ENCODE measurements at places on chromosomes 7 and 10.

GRCh38 chr7:27064159-27064558, 31.6 kb downstream of the HOXA1 start:
- peaks cover 5% of the 10 kb centered on the region for H3K36me3 ChIP-seq
- H3K4me1 ChIP-seq, result peaks cover 32% of the 10 kb centered on the region
- DNase-seq, result no peak
- H3K27me3 ChIP-seq, result peaks cover 16% of the 10 kb centered on the region
- no peak overlapping the region for H3K4me3 ChIP-seq

- no peak overlapping the region for H3K27ac ChIP-seq
- peaks cover 12% of the 10 kb centered on the region for H3K27me3 ChIP-seq
- no peaks in the 10 kb centered on the region for H3K36me3 ChIP-seq
- no peaks in the 10 kb centered on the region for H3K4me1 ChIP-seq
These were observed 3.4 kb upstream of the AKR1C8 start for GRCh38 chr10:5188358-5188757.

DNA sequence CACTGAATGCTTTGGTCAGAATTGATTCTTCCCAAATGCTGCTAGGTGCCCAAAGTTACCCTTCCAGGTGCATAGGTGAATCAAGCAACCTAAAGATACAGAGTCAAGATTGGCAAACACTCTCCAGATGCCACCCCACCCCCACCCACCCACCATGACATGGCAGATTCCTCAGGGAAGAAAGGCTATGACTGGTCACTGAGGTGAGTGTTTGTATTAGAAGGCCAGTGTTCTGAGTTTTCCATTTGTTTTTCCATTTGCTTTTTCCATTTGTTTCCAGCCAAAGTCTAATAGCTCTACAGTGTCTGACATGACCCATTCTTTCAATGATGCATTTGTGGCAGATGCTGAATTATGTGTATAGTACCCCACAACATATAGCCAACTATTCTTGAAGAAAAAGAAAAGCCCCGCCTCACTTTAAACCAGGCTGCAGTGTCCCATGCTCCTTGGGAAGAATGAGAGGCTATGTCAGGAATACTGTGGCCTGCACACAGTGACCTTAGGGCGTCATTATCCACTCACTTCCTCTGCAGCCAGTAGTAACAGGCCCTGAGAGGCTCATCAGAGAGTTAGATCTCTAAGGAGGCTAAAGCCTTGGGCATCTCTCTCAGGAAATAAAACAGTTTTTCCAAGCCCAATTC, 16.1 kb upstream of the HIBADH start:
- peak overlapping the region; percentile 58 for H3K4me3 ChIP-seq
- H3K27me3 ChIP-seq, result no peaks in the 10 kb centered on the region

DNA sequence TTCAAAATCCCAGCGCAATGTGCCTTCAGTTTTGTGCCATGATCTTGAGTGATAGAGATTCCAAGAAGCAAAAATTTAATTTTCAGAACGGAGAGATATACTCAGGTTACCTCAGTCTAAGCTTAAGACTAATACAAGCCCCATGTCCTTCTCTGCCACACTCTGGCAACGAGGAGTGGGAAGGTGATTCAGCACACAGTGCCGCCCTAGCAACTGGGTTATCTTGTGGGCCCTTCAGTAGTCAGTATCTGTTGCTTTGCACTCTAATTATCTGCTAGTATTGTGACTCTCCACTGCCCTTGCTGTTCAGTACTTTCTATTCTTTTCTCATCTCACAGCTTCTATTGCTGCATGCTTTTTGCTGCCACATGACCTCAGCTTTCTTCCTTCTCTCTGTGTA, 39.2 kb upstream of the MKLN1 start:
- no peaks in the 10 kb centered on the region for H3K27me3 ChIP-seq
- peaks cover 17% of the 10 kb centered on the region for H3K4me1 ChIP-seq
- H3K36me3 ChIP-seq, result no peaks in the 10 kb centered on the region
- no peak overlapping the region for H3K4me3 ChIP-seq
- no peak overlapping the region for H3K27ac ChIP-seq

DNA sequence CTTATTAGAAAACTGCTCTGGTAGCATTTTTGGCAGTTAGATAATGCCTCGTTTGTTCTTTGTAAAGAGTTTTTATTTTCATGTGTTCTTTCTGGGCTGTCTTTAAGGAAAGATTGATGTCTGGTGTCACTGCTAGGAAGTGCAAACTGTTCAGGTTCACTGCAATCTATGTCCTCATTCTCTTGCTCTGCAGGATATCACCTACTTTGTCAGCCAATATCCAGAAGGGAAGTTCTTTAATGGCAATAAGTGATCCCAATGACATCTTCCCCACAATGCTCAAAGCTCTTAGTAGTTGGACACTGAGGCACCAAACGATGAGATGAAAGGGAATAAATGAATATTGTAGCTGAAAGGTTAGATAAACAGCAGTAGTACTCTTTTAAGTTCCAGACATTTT, 115.1 kb downstream of the AGMO start:
- no peak overlapping the region for H3K27ac ChIP-seq
- DNase-seq, result no peak
- no peaks in the 10 kb centered on the region for H3K36me3 ChIP-seq
- H3K4me3 ChIP-seq, result no peak overlapping the region
- no peaks in the 10 kb centered on the region for H3K4me1 ChIP-seq

GRCh38 chr10:47043928-47044538, 132.8 kb downstream of the PTPN20 start:
- H3K36me3 ChIP-seq, result no peaks in the 10 kb centered on the region
- no peak overlapping the region for H3K4me3 ChIP-seq
- H3K27me3 ChIP-seq, result peaks cover 13% of the 10 kb centered on the region
- H3K4me1 ChIP-seq, result peaks cover 12% of the 10 kb centered on the region
- DNase-seq, result no peak

GRCh38 chr7:115226410-115226809, 304.5 kb downstream of the MDFIC start:
- peaks cover 37% of the 10 kb centered on the region for H3K4me1 ChIP-seq
- no peaks in the 10 kb centered on the region for H3K27me3 ChIP-seq
- no peak overlapping the region for H3K4me3 ChIP-seq
- H3K27ac ChIP-seq, result no peak overlapping the region
- DNase-seq, result no peak

- H3K36me3 ChIP-seq, result peaks cover 15% of the 10 kb centered on the region
- no peaks in the 10 kb centered on the region for H3K27me3 ChIP-seq
- H3K4me3 ChIP-seq, result no peak overlapping the region
- H3K4me1 ChIP-seq, result peaks cover 37% of the 10 kb centered on the region
- no peak overlapping the region for H3K27ac ChIP-seq
- DNase-seq, result no peak
These were observed 133.1 kb upstream of the SEMA3C start for GRCh38 chr7:81051811-81052413.

GRCh38 chr10:14129770-14130169, 201.0 kb downstream of the FRMD4A start:
- no peak overlapping the region for H3K4me3 ChIP-seq
- H3K36me3 ChIP-seq, result peaks cover 14% of the 10 kb centered on the region
- H3K27ac ChIP-seq, result no peak overlapping the region
- H3K4me1 ChIP-seq, result peaks cover 28% of the 10 kb centered on the region

DNA sequence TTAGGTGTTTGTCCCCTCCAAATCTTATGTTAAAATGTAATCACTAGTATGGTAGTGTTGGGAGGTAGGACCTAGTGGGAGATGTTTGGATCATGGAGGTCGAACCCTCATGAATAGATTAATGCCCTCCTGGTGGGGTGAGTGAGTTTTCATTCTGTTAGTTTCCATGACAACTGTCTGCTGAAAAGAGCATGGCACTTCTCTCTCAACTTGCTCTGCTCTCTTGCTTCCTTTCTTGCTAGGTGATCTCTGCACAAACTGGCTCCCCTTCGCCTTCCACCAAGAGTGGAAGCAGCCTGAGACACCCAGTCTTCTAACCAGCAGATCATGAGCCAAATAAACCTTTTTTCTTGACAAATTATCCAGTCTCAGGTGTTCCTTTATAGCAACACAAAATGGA, 853.9 kb downstream of the SORCS1 start:
- H3K4me1 ChIP-seq, result no peaks in the 10 kb centered on the region
- H3K27ac ChIP-seq, result no peak overlapping the region
- no peak for DNase-seq
- no peaks in the 10 kb centered on the region for H3K27me3 ChIP-seq

DNA sequence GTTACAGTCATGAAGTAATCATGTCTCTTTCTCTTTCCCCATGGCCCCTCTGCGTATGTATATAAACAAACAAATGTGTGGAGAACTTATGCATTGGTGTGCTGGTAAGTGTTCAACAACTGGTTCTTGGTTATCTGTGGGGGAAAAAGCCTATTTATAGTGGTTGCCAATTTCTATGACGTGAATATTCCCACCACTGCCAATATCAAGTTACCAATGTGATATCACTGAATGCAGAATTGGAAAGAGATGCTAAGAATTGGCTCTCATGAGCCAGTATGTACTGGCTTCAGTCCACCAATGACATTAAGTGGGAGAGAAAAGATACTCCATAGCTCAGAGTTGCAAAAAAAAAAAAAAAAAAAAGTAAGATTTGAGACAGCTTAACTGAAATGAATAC, 399.7 kb downstream of the REEP3 start:
- H3K4me1 ChIP-seq, result no peaks in the 10 kb centered on the region
- H3K27me3 ChIP-seq, result peaks cover 2% of the 10 kb centered on the region
- no peak for DNase-seq
- H3K4me3 ChIP-seq, result no peak overlapping the region

GRCh38 chr10:126147866-126148587, 240.2 kb downstream of the ADAM12 start:
- no peaks in the 10 kb centered on the region for H3K27me3 ChIP-seq
- no peaks in the 10 kb centered on the region for H3K4me1 ChIP-seq
- H3K4me3 ChIP-seq, result peak overlapping the region; percentile 65
- H3K36me3 ChIP-seq, result peaks cover 10% of the 10 kb centered on the region

- H3K36me3 ChIP-seq, result no peaks in the 10 kb centered on the region
- no peaks in the 10 kb centered on the region for H3K27me3 ChIP-seq
- no peaks in the 10 kb centered on the region for H3K4me1 ChIP-seq
These were observed at the start of gene THSD7A for GRCh38 chr7:11831736-11832495. Gene THSD7A (minus strand): TSS chr7:11832198. CDS start chr7:11831946, 252 bp downstream.

- no peak overlapping the region for H3K4me3 ChIP-seq
- peaks cover 63% of the 10 kb centered on the region for H3K27me3 ChIP-seq
- peaks cover 7% of the 10 kb centered on the region for H3K36me3 ChIP-seq
- no peak for DNase-seq
- H3K4me1 ChIP-seq, result peaks cover 21% of the 10 kb centered on the region
These were observed 7.0 kb downstream of the PSD start for GRCh38 chr10:102411341-102412255.

DNA sequence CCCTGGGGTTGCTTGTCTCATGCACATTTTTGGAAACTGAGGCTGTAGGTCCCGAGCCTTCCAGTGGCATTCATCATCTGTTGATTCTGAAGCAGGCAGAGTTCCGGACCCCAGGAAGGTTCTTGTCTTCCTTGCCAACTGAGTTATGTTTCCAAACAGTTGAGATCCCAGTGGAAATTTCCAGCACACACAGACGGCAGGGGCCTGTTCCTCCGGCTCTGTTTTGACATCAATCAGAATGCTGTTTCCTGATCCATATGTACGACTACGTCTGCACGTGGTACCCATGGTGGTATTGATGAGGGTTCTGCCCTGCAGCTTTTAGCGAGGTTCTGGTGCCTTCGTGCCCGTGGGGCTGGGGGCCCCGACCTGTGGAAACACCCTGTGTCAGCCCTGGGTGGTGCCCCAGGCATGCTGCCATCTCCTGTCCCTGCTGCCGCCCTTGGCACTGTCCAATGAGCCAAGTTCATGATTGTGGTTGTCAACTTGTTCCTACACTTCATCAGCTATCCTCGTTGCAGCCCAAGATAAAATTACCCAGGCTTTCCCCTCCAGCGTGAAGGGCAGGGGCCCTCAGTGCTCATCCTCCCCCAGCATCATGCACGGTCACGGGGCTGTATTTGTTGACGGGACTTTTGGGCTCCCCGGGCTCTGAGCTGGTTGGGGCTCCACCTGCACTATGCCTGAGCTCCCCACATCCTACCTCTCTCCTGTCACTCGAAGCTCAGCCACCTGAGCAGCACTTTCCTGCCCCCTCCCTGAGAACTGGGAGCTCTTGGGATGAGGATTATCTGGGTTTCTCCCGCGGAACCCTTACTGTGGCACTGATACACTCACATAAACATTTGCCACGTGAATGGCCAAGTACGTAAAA, 7.8 kb upstream of the DPYSL4 start:
- H3K27me3 ChIP-seq, result peaks cover 21% of the 10 kb centered on the region
- H3K36me3 ChIP-seq, result no peaks in the 10 kb centered on the region
- no peak overlapping the region for H3K27ac ChIP-seq
- H3K4me3 ChIP-seq, result no peak overlapping the region
- no peaks in the 10 kb centered on the region for H3K4me1 ChIP-seq

GRCh38 chr10:105803206-105803605, 1162.1 kb downstream of the SORCS3 start:
- H3K27me3 ChIP-seq, result no peaks in the 10 kb centered on the region
- H3K36me3 ChIP-seq, result no peaks in the 10 kb centered on the region
- H3K4me1 ChIP-seq, result no peaks in the 10 kb centered on the region
- H3K4me3 ChIP-seq, result no peak overlapping the region

GRCh38 chr10:102493771-102494170, 8.7 kb downstream of the ACTR1A start:
- peaks cover 18% of the 10 kb centered on the region for H3K4me1 ChIP-seq
- no peak for DNase-seq
- no peaks in the 10 kb centered on the region for H3K27me3 ChIP-seq
- H3K27ac ChIP-seq, result no peak overlapping the region

GRCh38 chr7:33590916-33591315, 314.4 kb upstream of the BMPER start:
- DNase-seq, result peak; percentile 30
- H3K4me3 ChIP-seq, result no peak overlapping the region
- H3K27me3 ChIP-seq, result no peaks in the 10 kb centered on the region
- H3K4me1 ChIP-seq, result no peaks in the 10 kb centered on the region
- no peaks in the 10 kb centered on the region for H3K36me3 ChIP-seq

- no peak overlapping the region for H3K4me3 ChIP-seq
- H3K4me1 ChIP-seq, result peaks cover 5% of the 10 kb centered on the region
These were observed 91.8 kb downstream of the ARHGAP12 start for GRCh38 chr10:31836569-31837406.

- H3K4me1 ChIP-seq, result peaks cover 54% of the 10 kb centered on the region
- DNase-seq, result no peak
- H3K27ac ChIP-seq, result no peak overlapping the region
These were observed 172.4 kb upstream of the AGR3 start for GRCh38 chr7:17054206-17054605.

- DNase-seq, result no peak
- no peak overlapping the region for H3K27ac ChIP-seq
- no peak overlapping the region for H3K4me3 ChIP-seq
- H3K27me3 ChIP-seq, result no peaks in the 10 kb centered on the region
These were observed 123.7 kb downstream of the GALNT17 start for GRCh38 chr7:71255537-71256178.

DNA sequence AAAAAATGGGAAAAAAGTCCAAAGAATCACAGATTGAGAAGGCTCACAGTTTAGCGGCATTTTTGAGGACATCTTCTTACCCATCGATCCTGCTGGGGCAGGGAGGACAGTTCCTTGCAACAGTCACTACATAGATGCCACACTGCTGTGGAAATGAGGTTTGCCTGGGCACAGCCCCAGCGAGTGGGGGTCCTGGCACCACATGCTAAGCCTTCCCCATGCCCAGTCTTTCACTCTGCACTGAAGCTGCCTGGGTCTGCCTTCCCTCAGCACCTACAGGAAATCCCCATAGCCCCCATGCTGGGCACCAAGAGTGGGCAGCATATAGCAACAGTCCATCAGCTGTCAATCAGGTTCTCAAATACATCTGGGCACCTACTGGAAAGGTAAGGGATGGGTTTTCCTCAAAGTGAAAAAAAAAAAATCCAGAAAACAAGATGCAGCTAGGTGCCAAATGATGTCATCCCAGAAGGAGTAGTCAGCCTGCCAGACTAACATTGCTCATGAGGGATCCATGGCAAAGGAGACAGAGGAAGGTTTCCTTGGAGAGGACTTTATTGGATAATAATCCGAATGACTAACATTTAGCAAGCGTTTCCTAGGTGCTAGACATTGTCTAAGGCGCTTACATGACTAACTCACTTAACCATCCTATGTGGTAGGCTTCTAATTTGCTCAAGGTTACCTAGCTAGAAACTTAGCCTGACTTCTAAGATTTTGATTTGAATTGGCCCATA, 125.7 kb upstream of the CXCL12 start:
- DNase-seq, result peak; percentile 91
- peaks cover 3% of the 10 kb centered on the region for H3K27me3 ChIP-seq
- peaks cover 22% of the 10 kb centered on the region for H3K4me1 ChIP-seq
- no peak overlapping the region for H3K4me3 ChIP-seq
- H3K36me3 ChIP-seq, result no peaks in the 10 kb centered on the region

Measured in HFFc6 (cell line).